ENCODE measurements at places on chromosomes 16 and 17.

GRCh38 chr16:85984231-85984880, 85.4 kb downstream of the IRF8 start:
- DNase-seq = no peak

GRCh38 chr17:55561973-55562495, 50.8 kb upstream of the SMIM36 start:
- DNase-seq = no peak

DNA sequence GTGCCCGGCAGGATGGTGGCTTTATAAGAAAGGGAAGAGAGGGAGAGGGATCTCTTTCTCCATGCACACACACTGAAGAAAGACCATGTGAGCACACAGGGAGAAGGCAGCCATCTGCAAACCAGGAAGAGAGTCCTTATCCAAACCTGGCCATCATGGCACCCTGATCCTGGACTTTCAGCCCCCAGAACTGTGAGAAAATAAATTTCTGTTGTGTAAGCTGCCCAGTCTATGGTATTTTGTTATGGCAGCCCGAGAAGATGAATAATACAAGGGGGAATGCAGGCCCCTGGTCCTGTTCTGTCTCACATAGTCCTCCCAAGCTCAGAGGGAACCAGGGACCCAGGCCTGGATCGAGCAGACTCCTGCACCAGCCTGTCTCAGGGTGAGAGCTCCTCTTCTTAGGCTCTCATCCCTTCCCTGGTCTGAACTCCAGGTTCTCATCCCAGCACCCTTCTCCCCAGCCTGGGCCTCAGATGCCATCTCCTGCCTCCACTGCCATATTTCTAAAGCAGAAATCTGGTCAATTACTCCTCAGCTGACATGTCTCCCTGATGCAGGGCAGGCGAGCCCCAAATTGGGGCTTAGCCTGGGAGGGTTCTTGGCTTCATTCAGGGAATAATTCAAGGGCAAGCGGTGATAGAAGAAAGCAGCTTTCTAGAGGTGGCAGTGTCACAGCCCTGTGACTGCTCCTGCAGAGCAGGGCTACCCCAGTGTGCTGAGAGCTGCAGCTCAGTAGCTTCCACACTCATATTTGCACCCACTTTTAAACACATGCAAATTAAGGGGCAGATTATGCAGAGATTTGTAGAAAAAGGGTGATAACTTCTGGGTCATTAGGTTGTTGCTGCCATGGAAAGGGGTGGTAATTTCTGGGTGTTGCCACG, 28.8 kb downstream of the IGFBP4 start:
- no peak for DNase-seq

GRCh38 chr17:27906226-27906580, 13.0 kb upstream of the LYRM9 start:
- DNase-seq = no peak

GRCh38 chr16:81431554-81432353, 12.9 kb upstream of the CMIP start:
- DNase-seq = no peak

GRCh38 chr16:80369138-80369958, 171.4 kb upstream of the DYNLRB2 start:
- no peak for DNase-seq

GRCh38 chr16:13634959-13635358, 285.0 kb upstream of the ERCC4 start:
- no peak for DNase-seq

DNA sequence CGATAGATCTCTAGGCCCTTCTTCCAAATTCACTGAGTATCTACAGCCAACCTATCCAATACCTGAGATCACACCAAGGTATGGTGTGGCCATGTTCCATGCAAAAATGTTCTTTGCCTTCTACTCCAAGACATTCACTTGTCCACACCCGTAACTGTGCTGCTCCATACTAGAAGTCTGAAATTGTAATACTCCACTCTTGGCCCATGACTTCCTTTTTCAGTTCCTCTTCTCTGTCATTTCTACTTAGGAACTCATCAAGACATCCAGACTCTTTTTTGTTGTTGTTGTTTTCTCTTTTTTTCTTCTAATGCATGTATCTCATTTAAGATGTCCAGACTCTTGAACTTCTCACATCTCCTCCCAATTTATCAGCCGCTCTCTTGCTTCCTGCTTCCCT, 42.5 kb upstream of the KSR1 start:
- DNase-seq = no peak

- DNase-seq = no peak
Observed at GRCh38 chr17:4310354-4311060, 46.7 kb upstream of the ANKFY1 start.

DNA sequence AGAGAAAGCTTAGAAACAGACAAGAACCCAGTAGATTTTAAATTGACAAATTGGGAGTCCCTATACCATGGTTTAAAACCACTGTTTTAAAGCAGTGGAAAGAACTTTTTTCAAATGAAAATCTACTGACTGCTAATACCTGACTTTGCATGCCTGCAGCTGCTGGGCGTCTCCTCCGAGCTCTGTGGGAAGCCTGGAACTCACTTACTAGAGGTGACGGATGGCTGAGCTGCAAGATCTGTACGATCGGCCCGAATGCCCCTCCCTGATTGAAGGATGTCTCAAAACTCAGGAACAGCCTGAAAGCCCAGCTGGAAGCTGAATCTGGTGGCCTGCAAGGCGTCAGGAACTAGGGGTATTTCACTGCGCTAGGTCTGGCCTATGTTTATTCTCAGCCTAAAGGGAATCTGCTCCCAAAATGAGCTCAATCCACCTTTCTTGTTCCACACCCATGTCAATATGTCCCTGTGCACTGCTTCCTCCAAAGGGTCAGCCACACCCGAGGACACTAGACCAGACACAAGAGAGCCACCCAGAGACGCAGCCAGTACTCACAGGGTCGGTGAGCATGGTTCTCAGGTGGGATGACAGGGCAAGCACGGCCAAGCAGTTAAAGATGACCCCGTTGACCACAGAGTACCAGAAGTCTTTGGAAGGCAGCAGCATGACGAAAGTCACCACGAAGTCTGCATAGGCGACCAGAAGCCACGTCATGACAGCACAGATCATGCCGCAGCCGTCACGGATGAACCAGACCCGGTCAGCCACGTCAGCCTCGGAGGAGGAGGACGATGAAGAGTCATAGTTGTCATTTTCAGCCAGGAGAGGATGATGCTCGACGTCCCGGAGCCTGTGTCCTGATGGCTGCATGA, 21.4 kb downstream of the ZDHHC7 start:
- DNase-seq = no peak

DNA sequence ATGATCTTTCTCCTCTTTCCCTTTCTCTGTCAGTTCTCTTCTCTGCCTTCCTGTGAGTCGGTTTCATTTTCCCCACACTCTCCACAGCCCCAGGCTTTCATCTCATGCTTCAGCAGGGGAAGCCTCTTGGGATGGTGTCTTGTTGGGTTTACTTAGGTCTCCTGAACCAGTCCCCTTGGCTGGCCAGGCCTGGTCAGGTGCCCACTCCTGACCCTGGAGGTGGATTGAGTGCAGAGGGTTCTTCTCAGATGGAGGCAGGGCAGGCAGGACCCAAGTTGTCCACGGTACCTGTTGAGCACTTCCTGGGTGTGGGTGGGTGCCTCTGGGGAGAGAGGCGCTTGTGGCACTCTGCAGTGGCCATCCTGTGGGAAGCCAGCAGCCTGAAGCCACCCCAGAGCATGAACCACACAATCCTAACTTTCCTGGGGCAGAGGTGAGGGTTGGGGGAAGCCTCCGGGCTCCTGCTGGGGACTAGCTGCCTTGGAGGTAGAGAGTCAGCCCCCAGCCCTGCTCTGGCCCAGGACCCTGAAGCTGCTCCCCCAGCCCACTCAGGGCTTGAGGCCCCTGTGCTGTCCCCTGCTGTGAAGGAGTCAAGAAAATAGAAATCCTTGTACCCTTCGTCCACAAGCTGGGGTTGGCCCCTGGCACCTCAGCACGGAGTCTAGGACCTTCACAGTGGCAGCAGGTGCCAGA, 2.0 kb upstream of the RAP1GAP2 start:
- DNase-seq = no peak

- no peak for DNase-seq
Observed at GRCh38 chr16:79402356-79402755, 198.2 kb downstream of the MAF start.

GRCh38 chr16:652454-653305, 3.5 kb downstream of the WDR90 start:
- no peak for DNase-seq

GRCh38 chr16:48479329-48479728, 94.1 kb upstream of the SIAH1 start:
- no peak for DNase-seq

DNA sequence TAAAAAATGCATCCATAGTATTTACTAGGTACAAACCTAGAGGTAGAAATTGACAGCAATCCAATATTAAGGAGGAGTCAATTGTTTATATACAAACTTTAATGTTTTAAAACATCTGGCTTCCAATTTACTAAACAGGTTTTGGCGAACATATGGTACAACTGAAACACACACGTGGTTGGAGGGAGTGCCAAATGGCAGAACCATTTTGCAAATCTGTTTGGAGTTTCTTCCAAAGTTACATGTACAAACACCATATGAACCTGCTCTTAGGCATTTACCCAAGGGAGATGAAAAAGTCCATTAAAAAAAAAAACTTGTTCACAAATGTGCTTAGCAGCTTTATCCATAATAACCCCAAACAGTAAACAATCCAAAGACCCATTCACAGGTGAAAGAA, 159.8 kb upstream of the MYOCD start:
- no peak for DNase-seq

- DNase-seq = no peak
Observed at GRCh38 chr17:900336-900934, 79.1 kb downstream of the NXN start.
